ENCODE measurements at places on chromosomes 12 and 14.

DNA sequence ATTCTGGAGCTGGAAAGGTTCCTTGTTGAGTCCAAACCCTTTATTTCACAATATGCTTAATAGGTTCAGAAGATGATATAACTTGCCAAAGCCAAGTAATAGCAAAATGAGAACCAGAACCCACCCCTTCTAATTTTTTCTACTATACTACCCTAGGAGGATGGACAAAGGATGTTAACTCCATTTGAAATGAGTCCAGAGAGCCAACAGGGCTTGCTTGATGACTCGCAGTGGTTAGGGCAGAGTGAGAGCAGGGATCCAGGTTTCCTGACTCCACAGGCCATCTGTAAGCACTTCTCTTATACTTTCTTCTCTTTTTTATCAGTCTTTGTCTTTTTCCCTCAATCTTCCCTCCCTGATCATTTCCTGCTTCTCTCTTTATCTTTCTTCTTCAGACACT lies 668.1 kb downstream of the MED13L start:
- DNase-seq: peak; percentile 47

DNA sequence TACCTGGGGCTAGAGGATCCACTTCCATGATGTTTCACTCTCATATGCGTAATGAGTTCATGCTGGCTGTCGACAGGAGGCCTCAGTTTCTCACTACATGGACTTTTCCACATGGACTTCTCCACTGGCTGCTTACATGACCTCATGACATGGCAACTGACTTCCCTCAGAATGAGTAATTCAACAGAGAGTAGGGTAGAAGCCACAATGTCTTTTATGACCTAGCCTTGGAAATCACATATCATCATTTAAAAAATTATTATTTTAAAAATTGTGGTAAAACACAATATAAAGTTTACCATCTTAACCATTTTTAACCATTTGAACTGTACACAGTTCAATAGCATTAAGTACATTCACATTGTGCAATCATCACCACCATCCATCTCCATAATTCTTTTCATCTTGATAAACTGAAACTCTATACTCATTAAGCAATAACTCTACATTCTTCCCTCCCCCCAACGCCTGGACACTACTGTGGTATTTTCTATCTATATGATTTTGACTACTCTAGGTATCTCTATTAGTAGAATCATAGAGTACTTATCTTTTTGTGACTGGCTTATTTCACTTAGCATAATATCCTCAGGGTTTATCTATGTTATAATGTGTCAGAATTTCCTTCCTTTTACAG lies 144.5 kb downstream of the TGFB3 start:
- DNase-seq: no peak

GRCh38 chr14:74267588-74267987 lies 28.3 kb downstream of the VSX2 start:
- no peak for DNase-seq

GRCh38 chr12:1328391-1328790 lies 266.0 kb downstream of the FBXL14 start:
- no peak for DNase-seq

GRCh38 chr12:106873983-106874382 lies 81.7 kb upstream of the TMEM263 start:
- no peak for DNase-seq

DNA sequence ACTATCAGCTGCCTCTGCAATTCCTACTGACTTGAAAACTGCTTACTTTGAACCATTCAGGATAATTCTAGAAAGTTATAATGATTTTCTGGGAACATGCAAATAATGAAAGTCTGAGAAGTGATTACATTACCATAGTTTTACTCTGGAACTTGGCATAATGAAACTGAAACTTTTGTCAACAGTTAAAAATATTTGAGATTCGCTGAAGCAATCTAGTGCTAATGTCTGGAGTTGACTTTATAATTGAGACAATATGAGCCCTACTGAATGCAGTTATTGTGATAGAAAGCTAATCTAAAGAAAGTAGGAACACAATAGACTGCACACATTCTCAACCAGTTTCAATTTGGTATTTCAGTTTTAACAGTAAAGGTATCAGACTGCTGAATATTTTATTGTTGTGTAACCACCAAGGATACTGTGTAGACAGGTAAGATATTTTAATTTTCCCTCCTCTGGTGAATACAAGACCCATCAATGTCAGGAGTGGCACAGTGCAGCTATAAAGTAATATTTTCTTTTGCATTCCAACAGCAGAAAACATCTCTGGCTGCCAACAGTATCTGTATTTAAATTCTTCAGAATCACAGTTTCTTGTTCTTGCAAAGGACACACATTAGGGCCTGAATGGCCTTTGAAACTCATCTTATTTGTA lies 483.5 kb downstream of the ATP23 start:
- DNase-seq: peak; percentile 52

DNA sequence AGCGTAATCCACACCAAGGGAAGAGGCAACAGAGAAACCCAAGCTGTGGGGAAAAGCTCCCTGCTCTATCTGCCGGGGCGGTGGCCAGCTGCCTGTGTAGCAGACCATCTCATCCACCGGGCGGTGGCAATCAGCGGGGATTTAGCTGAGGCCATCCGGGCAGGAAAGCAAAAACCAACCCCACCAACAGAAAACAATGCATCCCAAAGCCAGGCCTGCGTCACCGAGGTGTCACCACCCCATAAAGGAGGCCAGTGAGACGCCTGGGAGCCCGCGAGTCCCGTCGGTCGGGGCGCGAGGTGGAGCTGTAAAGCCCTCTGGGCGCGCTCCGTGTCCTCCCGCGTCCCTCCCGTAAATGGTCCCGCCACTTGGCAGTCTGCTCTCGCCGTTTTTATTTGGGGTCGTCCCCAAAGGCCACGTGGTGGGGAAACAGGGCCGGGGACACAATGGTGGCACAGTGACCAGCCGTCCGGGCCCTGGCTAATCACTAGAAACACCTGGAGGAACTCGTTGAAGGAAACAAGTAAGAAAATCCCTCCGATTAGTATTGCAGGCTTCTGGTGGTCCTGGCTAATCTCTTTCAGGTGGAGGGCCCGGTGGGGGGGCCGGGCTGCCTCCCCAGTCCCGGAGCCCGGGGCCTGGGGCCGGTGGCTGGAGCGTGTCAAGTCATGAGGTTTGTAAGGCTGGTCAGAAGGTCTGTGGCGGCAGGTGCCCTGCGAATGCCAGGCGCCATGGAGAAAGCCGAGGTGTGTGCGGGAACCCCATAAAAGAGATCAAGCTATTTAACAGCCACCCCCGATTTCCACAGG lies 94.7 kb upstream of the GSC start:
- DNase-seq: no peak

DNA sequence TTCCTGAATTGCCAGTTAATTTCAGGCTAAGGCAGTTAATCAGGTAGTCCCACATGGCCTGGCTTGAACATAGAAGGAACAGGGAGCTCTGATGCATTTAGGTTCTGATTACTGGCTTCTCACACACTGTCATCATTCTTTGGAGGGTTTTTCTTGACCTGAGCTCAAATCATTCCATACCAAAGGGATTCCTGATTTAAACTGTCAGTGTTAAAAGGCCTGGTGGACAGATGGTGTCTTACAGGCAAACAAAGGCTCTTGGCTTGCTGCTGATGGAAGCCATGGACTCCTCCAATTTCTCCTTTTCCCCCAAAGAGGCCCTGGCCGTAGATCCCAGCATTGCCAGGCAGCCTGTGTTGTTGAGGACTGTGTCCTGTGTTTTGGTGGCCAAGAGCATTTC lies 30.2 kb downstream of the CACNA1C start:
- peak; percentile 64 for DNase-seq

DNA sequence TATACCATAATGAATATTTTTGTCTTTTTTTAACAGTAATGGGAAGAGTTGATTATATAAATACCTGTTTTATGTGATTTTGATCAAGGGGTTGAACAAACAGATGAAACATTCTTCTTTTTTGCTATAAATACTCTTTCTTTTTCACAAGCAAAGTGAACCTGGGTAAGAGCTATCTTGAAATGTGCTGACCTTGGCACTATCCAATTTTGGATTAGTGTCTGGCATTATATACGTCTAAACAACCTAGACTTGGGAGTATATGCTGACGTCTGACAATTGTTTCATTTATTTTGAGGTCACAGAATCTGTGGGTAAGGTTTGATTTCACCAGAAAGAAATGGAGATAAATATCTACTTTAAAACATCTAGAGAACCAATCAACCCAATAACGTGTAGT lies 716.0 kb upstream of the STXBP6 start:
- DNase-seq: no peak

DNA sequence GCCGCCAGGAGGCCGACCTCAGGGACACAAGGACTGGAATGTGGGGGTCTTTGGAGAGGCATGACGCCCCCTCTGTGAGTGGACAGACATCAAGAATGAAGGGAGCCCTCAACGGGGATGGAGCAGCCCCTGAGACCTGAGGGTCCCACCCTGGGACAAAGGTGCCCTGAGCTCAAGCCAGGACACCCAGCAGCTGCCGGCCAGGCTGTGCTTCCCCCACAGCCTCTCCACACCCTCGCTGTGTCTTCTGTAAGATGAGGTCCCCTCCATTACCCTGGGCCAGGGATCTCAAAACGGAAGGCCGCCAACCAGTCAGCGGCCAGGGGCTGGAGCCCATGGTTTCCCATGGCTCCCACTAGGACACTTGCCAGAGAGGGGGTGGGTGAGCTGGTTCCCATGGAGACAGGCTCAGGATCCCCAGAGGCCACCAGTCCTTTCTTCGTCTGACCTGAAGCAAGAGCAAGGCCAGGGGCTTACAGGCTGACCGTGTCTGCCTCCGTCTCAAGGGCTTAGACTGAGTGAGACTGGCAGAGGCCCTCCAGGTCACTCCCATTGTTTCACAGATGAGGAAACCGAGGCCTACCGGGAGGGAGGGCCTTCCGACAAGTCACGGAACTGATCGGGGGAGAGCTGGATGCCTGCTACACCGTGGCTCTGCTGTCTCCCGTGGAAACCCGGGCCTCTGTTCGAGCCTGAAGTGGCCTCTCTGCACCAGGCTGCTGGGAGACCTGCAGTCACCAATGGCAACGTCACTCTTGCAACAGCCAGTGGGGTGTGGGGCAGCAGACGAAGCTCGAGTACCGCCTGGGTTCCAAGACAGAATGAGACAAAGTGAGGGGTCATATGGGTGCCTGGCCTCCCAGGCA lies 91.7 kb upstream of the DIO3 start:
- no peak for DNase-seq

DNA sequence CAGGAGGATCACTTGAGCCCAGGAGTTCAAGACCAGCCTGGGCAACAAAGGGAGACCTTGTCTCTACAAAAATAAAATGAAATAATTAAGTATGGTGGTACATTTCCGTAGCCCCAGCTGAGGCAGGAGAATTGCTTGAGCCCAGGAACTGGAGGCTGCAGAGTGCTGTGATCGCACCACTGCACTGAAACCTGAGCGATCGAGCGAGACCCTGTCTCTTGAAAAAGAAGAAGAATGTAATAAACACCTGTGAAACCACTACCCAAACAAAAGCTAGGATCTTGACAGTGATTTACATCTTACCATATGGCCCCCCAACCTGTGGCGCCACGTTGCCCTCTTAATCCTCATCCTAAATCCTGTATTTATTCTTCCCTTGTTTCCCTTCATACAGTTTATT lies 5.7 kb upstream of the DTX1 start:
- no peak for DNase-seq

DNA sequence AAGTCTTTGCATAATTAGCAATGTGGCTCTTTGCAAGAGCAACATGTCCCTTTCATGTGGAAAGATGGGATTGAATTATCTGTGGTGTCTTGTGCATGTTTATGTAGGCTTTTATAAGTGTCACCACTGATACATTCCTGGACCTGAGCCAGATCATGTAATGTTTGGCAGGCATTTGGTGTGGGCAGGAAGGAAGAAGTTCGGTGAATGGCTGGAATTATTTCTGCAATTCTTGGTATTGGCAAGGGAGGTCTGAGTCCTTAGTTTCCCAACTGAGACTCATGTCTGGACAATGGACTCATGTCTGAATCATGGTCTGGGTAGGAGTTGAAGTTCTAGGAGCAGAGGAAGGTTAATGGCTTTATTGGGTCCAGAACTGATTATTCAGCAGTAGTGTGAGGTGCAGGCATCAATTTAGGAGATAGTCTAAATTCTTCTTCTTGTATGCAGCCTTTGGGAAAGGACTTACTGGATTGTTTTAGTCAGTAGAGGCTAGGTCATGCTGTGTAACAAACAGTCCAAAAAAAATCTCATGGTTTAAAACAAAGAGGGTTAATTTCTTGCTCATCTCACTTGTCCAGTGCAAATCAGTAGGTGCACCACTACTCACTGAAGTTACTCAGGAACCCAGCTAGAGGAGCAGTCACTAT lies 186.5 kb upstream of the LHX5 start:
- DNase-seq: peak; percentile 2

DNA sequence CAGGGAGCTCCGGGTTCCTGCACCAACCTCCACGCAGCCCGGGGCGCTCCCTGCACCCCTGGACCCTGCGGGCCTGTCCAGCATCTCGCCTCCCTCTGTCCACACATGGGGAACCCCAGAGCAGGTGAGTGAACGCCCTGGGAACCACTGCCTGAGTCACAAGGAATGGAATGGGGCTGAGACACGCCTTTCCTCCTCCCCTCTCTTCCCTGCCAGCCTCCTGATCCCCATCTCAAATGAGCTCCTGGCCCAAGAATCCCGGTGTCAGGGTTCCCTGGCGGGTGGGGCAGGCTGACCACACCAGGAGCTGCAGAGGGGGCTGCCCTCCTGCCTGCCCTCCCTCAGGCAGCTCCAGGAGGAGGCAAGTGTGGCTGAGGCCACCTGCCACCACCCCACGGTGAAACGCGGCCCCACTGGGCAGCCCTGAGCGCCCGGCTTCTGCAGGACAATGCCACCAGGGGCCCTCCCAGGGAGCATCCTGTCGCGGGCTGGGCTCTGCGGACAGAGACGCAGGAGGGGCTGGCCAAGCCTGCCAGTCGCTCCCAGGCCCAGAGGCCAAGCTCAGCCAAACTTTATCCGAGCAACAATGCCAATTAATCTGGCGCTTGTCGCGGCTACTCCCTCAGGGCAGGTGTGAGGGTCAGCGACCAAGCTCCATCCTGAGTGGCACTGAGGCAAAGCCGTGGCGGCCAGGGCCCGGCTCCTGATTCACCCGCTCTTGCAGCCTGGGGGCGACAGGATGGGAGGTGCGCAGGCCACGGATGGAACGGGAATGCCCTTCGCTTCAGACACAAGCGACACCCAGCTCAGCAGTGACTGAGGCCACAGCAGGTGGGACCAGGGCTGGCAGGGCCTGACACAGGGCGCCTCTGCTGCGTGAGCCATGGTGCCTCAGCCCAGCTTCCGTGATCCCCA lies 44.3 kb downstream of the GALNT9 start:
- DNase-seq: no peak

DNA sequence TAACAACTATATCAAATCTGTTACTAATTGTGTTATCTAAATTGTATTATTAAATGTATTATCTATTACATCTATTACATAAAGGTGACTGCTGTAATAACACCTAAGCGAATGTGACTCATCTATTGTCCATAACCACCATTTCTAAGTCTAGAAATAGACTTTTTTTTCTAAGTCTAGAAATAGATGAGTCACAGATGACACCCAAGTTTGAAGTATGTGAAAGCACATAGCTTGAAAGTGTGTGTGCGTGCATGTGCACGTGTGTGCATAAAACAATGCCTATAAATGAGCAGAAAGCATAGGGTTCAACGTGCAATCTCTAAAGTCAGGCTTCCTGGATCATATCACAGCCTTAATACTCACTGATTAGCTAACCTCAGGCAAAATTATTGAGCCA lies 451.3 kb upstream of the USP15 start:
- DNase-seq: no peak
